ENCODE measurements at places on chromosomes 2 and 18.

DNA sequence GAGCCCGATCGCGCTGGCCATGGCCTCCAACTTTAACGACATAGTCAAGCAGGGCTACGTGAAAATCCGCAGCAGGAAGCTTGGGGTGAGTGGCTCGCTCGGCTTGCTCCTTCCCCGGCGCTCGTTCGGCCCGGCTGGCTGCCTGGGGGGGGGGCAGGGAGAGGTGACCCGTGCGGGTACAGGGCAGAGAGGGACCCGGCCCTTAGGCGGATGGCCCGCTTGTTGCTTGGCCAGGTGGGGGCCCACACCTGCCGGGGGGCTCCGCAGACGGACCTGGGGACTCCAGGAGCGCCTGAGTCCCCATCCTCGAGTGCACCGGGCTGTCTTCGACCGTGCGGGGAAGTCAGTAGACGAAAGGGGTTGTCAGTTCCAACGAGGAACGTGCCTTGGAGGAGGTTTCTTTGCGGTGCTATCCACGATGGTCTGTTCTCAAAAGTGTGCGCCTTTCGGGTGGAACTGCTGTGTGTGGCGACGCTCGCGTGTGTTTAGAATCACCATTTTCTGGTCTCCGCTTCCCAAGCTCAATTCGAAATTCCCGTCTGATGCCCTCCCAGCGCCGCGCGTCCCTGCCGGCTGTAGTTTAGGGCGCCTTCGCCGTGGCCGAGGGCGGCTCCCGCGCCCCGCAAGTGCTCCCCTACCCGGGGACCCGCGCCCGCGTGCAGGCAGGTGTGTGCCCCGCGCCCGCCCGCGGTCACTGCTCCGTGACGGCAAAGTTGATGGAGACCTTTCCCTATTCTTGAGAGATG lies 711 bp downstream of the DOK6 start:
- DNase-seq, result peak; percentile 18

DNA sequence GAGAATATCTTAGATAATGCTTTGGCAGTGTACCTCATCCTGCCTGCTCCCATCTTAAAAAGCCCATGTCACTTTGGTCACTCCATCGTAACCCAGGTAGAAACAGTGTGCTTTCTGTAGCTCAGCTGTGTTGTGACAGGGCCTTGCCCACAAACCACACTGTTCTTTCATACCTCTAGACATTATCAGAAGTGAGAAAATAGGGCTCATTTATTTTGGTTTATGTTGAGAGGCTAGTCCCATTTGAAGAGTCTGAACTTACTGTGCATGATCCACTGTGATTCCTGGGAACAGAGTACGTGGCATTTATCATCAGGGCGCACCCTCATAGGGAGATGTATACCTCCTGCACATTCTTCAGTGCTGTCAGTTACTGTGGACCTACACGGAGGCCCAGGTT lies 69.7 kb downstream of the FEZ2 start:
- DNase-seq, result no peak

DNA sequence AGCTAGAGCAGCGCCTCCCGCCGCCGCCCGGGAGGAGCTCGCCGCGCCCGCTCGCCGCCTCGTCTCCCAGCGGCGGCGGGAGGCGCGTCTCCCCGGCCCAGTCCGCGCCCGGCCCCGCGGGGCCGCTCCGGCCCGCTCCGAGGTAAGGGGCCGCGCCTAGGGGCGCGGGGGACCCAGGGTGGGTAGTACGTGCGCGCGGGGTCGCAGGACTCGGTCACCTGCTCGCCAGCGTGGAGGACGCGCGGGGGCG lies 259 bp downstream of the NPAS2 start:
- DNase-seq, result no peak

DNA sequence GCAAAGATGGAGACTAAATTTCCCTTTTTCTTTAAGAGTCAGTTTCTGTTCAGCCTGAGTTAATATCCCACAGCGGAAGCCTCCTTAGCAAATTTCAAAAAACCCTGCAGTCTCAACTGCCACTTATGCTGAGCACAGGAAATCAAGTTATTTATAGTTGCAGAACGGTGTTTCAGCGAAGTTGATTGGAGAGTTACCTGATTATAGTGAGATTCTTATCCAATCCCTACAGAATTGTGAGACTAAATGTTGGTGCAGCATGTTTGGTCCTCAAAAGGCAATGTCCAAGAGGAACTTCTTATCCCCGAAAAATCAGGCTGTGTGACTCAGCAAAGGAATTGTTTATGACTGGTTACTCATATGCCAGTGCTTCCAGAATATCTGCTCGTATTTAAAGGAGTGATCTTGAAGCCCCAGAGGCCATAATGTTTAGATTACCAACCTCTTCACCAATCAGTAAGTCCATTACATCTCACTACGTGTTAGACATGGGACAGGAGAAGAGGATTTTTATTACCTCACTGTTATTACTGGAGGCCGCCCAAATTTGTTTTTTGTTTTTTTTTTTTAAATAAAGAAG lies 67.9 kb downstream of the LRRFIP1 start:
- DNase-seq, result peak; percentile 94

- peak; percentile 87 for DNase-seq
These were observed 80.2 kb downstream of the EFEMP1 start for GRCh38 chr2:55843096-55843993.

GRCh38 chr18:4017480-4017879 lies 437.6 kb downstream of the DLGAP1 start:
- peak; percentile 7 for DNase-seq

DNA sequence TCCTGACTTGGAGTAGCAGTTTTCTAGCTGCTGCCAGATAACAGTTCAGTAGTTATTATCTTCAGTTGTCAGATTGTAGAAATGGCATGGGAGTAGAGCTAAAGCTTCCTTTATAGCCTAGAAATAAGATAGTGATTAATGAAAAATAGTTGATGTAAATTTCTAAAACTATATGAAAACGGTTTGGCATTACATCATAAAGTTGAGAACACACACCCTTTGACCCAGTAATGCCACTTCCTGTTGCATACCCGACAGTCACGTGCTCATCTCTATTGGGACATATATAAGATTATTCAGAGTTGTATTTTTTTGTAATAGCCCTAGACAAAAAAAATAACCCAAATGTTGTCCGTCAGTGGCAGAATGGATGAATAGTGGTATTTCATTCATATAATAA lies 39.4 kb upstream of the ASB1 start:
- DNase-seq, result no peak

DNA sequence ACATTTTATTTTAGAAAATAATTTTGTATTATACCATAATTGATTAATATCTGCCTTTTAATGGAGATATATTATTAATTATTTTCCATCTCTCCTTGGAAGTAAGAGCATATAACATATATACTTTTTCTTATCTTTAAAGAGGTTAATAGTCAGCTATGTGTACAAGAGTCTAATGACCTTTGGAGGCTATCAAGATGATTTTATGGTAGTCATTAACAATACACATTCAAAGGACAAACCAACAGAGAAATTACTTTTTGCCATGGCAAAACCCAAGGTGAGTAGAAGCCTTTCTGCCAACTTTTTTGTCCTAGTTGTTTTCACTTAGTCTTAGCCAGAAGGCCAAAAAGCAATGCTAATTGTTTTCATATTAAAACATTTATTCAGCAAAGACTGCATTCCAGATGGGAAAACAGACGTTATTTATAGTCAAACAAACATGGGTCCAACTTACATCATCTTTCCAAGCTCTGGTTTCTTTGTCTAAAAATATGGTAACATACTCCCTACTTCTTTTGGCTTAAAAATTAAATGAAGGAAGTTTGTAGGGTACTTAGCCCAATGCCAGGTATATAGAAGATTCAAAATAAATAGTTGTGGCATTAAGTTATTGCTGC lies 9.6 kb upstream of the DYNC2LI1 start:
- peak; percentile 6 for DNase-seq

GRCh38 chr2:223837287-223838061 lies at the start of gene AP1S3:
TSS of gene AP1S3 (minus strand) at chr2:223837582. CDS start at chr2:223837450, 132 bp downstream.
- DNase-seq, result peak; percentile 44

- DNase-seq, result peak; percentile 94
These were observed at the start of gene EHD3 for GRCh38 chr2:31233741-31234682. TSS of gene EHD3 (plus strand) at chr2:31234152. CDS start at chr2:31234622, 470 bp downstream.

DNA sequence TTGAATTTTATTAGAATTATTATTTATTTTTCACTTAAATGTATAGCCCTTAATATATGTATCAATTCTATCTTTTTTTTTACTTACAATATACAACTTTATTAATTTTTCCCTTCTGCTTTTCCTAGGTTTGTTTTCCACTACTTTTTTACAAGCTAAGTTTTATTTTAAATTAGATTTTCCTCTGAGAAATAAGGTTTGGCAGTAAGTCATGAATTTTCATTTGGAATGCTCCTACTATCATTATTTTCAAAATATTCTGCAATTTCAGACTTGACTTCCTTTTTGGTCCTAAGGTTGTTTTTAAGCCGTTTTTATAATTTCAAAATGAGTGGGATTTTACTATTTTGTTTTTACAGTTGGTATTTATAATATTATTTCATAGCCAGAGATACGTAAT lies 222.8 kb upstream of the PIEZO2 start:
- no peak for DNase-seq

GRCh38 chr2:158993721-158994587 lies 25.5 kb downstream of the TANC1 start:
- DNase-seq, result no peak

GRCh38 chr18:35835833-35836232 lies 136.6 kb upstream of the RMP24 start:
- no peak for DNase-seq

DNA sequence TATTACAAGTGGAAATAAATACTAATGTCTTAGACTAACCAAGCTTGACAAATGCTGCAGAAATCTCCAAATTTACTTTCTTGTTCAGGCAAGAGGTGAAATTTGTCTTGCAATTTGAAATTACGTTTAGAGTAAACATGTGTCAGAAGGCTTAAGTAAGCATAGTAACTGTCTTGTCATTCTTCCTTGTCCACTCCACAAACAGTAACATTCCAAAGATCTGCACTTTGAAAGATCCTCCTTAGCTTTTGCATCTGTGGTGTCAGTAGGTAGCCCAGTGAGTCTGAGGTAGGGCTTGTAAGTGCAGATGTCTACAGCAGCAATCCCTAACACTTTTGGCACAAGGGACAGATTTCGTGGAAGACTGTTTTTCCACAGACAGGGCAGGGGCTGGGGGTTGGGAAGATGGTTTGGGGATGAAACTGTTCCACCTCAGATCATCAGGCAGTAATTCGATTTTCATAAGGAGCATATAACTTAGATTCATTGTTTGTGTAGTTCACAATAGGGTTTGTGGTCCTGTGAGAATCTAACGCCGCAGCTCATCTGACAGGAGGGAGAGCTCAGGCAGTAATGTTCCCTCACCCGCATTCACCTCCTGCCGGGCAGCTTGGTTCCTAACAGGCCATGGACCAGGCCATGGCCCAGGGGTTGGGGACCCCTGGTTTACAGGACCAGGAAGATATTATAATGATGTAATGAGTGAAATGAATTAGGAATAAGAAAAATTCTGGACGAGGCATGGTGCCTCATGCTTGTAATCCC lies 18.6 kb downstream of the RASGRP3 start:
- DNase-seq, result no peak

DNA sequence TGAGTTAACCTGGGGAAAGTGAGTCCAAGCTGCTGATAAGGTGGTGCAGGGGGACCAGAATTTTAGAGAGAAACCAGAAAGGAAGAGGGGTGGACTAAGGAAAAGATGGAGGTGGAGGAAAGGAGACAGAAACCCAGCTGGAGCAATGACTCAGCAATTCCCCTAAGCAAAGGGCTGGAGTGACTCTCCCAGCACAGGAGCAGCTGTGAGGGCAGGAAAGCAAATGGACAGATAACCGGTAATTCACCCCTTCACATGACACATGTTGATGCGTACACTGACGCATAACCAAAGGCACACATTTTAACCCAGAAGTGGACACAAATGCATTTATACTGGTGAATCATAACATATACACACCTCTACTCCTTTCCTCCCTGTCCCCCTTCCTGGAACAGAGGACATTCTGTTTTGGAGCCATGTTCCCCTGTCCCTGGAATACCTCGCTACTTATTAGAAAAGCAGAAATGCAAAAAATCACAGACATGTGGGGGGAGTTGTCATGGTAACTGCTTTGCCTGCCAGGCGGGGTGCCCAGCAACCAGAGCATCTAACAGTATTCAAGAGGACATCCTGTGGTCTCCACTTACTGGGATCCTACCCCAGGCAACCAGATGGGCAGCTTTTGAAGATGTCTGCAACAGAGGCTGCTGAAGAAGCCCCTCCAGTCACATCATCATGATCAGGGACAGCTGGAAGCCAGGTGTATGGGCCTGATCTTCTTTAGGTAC lies 4.7 kb downstream of the CDK5R2 start:
- peak; percentile 6 for DNase-seq

DNA sequence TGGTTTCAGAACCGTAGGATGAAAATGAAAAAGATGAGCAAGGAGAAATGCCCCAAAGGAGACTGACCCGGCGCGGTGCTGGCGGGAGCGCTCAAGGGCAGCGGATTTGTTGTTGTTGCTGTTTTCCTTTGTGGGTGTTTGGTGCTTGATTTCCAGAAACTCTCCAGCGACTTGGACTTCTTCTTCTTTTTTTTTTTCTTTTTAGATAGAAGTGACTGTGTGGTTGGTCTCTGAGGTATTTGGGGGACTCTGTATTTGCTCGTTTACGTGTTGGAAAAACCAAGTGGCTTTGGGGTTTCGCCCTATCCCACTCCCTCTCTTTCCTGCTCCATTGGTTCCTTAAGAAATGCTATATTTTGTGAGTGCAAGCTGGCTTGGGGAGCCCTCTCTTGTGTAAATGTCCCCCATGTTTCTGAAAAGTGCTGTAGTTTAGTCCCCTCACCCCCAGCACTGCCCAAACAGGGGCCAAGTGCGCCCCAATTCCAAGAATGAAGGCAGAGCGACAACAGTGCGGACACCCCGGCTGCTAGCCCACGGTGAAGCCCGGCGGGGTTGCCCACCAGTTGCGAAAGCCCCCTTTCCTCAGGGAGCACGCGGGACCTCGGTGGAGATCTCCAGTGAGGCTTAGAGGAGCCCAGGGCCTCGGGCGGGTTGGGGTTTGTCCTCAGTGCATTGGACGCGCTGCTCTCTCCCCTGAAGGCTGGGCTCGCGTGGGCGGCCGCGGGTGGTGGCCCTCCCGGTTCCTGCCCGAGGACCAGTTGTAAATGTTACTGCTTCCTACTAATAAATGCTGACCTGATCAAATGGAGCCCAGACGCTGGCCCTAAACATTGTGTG lies 1.8 kb downstream of the HOXD9 start:
- DNase-seq, result no peak

- DNase-seq, result no peak
These were observed 20.8 kb downstream of the DIPK1C start for GRCh38 chr18:74436158-74436769.

- DNase-seq, result peak; percentile 84
These were observed 439.3 kb downstream of the TMX3 start for GRCh38 chr18:68275616-68276015.

- peak; percentile 78 for DNase-seq
These were observed 36.4 kb downstream of the STK39 start for GRCh38 chr2:168210895-168211570.

- peak; percentile 49 for DNase-seq
These were observed 67.3 kb downstream of the SMIM21 start for GRCh38 chr18:75360215-75360614.

DNA sequence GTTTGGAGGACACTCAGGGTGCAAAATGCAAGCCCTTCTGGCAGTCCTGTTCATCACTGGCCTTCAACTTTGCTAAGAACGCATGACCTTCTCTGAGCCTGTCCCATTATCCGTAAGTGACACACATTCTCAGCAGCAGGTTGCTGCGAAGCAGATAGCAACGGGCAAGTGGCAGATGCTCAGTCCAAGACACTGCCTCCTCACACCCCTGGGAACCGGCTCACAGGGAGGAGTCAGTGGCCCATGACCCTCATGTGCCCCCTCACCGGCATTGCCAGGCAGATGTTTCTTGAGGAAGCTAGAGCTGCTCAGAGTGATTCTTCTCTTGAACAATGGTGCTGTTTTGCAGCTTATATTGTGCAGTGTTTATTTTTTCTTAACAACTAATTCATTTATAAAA lies 737.2 kb upstream of the HS6ST1 start:
- DNase-seq, result no peak

GRCh38 chr2:55268907-55269644 lies at the start of gene MTIF2:
TSS of gene MTIF2 (minus strand) at chr2:55269231. CDS start at chr2:55263858, 5,373 bp downstream.
- peak; percentile 93 for DNase-seq
